ENCODE measurements at places on chromosomes 2 and 18. TPM values are rescaled to one million over a fixed set of nuclear protein-coding genes. Genes with fewer than 3 reads are reported as not detected.

Gene ANKRD62
- total RNA-seq: not detected

Gene CCDC74B
- total RNA-seq: 33.7 TPM

Gene IL36A
- not detected for total RNA-seq

Gene CRYGD
- total RNA-seq: not detected

Gene SMARCAL1
- total RNA-seq: 3.2 TPM

Gene NYAP2
- total RNA-seq: not detected

Gene FAM124B
- 0.11 TPM for total RNA-seq

Gene HAAO
- total RNA-seq: not detected

DNA sequence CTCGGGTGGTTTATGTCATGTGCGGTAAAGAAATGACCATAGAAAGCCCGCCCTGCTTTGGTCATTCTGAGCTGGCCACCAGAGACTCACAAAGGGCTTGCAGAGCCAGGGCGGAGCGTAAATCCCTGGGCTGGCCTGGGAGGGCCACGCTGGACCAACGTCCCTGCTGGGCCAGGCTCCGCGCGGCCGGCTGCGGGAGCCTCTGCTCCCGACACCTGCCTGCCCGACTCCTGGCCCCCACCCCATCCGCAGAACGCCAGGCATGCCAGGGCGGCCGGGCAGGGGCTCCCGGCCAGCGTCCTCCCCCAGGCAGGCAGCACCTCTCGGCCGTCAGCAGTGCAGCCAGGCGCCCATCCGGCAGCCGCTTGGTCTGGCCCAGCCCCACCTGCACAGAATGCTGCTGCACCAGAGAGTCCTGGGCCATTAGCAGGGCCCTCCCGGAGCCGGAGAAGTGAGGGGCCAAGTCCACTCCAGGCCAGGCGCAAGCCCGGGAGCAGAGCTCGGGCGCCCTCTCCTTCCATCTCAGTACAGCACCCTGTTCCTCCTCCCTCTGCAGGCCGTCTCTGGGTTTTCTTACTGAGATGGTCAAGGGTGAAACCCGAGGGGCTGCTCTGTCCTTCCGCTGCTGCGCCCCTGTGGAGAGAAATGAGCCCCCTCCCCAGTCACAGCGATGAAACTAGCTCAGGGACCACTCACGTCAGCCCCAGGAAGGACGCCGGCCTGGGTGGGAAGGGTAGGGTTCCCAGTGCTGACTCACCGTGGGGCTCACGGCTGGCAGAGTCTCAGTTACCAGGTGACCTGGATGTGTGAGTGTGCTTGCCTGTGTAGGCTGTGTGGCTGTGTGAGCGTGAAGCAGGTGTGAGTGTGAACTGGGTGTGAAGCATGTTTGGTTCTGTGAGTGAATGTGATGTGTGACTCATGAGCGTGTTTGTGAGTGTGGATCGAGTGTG is 83.3 kb downstream of the PTGR3 start:
- peak; percentile 52 for DNase-seq

GRCh38 chr2:47664817-47665216 is 118.1 kb upstream of the MSH6 start:
- DNase-seq: peak; percentile 18

- peak; percentile 14 for DNase-seq
Observed at GRCh38 chr2:133262893-133263292, 305.4 kb downstream of the NCKAP5 start.

GRCh38 chr2:46167924-46168323 is 129.3 kb upstream of the EPAS1 start:
- DNase-seq: no peak

DNA sequence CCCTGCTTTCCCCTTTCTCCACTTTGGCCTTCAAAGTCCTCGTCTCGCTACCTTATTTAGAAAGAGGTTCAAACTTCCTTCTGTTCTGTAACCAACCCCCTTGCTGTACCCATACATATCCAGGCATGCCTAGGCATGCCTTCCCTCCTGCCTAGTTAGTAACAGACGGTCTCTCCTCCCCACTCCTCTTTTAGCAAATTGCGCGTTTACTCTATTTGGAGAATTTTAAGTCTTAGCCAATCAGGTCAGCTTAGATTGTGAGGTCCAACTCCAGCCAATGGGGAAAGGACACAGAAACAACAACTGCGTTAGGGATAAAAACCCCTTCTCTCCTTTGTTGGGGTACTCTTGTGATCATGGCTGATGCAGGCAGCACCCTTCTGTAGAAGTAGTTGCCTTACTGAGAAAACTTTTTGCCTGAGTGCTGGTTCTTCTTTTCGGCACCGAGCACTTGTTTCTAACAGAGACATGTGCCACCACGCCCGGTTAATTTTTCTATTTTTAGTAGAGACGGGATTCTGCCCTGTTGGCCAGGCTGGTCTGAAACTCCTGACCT is 85.9 kb upstream of the FOXI3 start:
- DNase-seq: no peak

- no peak for DNase-seq
Observed at GRCh38 chr2:43302961-43303494, 76.6 kb upstream of the ZFP36L2 start.

GRCh38 chr18:1464444-1465217 is 560.0 kb downstream of the ADCYAP1 start:
- no peak for DNase-seq

DNA sequence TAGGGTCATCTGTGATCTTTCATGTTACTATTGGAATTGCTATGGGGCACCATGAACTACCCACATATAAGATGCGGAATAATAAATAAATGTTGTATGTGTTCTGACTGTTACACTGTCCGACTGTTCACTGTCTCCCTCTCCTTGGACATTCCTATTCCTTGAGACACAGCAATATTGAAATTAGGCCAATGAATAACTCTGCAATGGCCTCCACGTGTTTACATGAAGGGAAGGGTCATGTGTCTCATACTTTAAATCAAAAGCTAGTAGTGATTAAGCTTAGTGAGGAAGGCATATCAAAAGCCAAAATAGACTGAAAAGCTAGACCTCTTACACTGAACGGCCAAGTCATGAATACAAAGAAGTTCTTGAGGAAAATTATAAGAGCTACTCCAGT is 751.3 kb downstream of the SOCS6 start:
- no peak for DNase-seq

GRCh38 chr2:3774336-3774735 is 71.0 kb downstream of the DCDC2C start:
- DNase-seq: no peak

DNA sequence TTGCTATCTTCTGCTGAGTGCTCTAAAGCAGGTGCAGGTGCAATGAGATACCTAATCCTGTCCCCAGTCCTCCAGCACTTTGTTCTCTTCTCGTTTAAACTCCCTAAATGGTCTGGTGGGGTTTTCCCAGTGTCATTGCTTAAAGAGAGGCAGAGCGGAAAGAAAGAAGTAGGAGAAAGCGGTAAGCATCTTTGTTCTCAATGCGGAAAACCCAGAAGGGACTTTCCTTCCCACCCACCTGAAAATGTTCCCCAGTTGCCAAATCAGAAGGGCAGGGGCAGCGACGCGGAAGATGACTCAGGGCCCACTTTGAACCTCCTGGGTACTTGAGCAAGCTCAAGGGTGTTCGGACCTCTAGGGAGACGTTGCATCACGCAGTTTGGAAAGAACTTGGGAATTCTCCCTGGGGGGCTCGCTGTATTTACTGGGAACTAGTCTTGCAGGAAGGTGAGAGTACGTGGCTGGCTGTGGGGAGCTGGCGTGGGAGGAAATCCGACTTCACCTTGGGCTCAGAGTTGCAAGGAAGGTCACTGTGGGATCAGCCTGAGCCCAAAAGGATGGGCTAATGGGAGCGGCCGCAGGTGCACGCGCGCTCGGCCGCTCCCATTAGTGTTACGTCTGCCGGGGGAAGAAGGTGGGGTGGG is 589 bp upstream of the SGPP2 start:
- DNase-seq: peak; percentile 57

- DNase-seq: no peak
Observed at GRCh38 chr2:72911256-72911655, 6.1 kb upstream of the EMX1 start.

DNA sequence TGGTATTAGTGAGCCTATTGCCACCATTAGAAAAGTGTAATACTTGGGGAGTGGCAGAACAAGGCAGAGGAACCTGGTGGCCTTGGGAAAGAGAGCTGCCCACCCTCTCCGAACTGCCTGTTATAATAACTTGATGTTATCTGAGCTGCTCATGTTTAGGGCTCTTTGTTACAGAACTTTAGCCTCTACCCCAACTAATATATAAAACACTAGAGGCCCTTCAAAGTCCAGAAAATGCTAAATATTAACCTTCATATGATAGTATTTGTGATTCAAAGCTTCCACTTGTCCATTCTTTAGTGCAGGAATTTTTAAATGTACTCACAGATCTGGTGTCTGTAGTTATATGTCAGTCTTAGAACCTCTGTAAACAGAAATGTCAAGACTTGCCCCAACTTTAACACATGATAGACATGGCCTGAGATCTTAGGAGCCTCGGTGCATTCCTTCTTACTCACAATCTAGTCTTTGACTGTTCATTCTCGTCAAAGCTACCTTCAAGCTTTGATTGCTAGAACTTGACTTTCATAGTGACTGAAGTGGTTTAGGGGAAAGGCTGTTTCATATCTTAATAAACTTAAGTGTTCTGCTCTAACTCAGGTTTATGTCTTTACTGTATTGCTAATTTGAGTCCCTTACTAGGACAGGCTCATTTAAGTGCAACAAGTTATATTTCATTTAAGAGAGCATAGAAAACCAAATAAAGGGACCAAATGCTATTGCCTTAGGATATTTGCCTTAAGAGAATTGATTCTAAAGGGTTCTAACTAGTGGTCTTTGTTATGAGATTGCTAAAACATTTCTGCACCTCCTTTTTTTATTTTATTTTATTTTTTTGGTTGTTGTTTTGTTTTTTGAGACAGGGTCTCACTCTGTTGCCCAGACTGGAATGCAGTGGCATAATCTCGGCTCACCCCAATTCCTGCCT is 41.6 kb downstream of the DDX1 start:
- DNase-seq: no peak

DNA sequence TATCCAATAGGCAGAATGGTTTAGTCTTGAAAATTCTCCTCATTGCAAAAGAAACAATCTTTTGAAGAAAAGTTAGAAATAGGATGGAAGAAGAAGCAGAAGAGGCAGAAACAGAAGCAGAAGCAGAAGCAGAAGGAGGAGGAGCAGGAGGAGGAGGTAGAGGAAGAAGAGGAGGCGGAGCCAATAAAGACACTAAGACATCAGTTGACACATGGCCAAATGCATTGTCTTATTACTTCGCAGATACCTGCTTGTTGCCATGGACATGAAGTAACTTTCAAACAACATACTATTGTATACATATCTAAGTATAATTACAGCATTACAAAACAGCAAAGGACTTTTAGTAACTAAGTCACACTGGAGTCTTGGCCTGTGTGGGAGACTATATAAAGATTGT is 606.3 kb downstream of the METTL4 start:
- DNase-seq: no peak

- peak; percentile 80 for DNase-seq
Observed at GRCh38 chr2:37781028-37781427, 109.6 kb upstream of the CDC42EP3 start.

DNA sequence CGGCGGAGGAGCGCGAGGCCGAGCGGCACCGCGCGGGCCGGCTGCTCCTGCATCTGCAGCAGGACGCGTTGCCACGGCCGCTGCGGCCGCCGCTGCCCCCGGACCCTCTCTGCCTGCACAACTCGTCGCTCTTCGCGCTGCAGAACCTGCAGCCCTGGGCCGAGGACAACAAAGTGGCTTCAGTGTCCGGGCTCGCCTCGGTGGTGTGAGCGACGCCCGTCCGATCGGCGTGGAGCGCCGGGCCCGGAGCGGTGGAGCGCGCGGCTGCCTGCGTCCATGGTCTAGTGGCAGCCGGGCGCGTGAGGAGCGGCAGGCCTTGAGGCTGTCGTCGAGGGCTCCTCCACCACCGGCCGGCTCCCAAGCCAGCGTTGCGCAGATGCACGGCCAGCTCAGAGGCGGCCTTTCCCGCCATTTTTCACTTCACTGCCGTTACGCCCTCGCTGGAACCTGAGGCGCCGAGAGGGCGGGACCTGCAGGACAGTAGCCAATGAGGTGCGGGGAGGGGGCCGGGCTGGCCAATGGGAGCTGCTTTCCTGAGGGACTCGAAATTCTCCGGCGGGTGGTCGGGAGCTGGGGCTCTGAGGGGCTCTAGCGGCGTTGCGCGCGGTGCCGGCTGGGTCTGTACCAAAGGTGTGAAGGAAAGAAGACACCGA is 1.9 kb downstream of the TLX2 start:
- no peak for DNase-seq

DNA sequence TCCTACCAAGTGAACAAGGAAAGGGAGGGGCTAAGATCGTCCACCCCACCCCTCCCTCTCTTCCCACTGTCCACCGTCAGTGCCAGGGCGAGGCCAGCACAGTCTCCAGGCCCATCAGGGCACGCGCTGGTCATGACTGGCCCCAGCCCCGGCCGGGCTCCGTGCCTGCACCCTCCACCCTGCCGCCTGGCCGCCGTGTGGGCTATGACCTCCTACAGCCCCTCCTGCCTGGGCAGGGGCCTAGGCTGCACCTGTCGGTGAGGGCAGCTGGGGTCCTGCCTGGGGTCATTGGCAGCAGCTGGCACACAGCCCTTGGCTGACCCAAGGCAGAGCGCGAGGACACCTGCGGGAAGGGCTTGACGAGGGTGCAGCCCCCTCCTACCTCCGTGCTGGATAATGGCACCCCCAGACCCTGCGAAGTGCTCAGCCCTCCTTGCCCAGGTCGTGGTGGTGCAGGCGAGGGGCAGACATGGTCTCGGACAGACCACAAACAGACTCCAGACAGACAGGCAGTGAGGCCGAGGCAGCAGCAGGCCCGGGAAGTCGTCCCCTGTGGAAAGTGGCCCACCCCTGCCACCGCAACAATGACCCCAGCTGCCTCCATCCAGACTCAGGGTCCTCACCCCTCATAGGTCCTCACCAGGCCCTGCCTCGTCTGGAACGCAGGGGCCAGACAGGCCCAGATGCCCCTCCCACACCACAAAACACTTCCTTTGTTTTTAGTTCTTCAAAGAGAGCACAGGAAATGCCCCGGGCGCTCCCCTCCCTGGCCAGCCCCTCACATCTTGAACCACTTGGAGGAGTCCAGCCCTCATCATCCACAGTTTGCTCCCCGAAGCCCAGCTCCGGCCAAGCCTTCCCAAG is 43.1 kb upstream of the GPC1 start:
- no peak for DNase-seq

- DNase-seq: peak; percentile 17
Observed at GRCh38 chr18:63131106-63131958, 188.2 kb downstream of the BCL2 start.

GRCh38 chr2:18927525-18928232 is 338.3 kb upstream of the NT5C1B start:
- DNase-seq: no peak

DNA sequence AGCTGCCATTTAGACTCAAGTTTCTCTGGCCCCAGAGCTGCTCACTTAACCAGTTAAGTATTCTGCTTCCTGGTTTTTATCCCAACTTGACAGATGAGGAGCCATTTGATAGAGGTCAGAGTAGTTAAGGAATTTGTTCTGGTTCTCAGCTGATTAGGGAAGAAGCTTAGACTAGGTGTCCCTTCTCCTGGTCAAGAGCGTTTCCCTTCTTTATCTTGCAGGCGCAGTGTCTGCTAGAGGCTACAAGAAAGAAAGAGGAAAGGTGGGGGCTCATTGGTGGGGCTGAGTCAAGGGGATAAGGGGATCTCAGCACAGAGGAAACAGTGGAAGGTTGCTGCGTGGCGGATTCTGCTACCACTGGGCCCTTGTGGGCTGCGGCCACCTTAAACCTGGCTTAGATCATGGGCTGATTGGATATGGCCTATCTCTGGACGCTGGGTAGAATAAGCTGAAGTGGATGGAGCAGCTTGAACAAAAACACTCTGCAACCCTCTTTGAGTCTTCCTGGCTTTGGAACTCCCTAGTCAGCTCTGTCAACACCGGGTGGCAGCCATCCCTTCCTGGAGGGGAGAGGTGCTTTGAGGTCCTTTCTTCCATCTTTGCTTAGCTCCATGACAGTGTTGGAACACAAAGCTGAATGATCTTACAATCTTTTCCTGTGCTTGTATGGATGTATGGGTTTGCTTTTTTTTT is 70.8 kb downstream of the QPCT start:
- peak; percentile 66 for DNase-seq

- DNase-seq: no peak
Observed at GRCh38 chr2:166900700-166901099, 12.4 kb downstream of the XIRP2 start.
